ENCODE measurements at places on chromosomes 1 and 21.

GRCh38 chr1:234719454-234720251, 109.7 kb upstream of the IRF2BP2 start:
- no peak for DNase-seq

DNA sequence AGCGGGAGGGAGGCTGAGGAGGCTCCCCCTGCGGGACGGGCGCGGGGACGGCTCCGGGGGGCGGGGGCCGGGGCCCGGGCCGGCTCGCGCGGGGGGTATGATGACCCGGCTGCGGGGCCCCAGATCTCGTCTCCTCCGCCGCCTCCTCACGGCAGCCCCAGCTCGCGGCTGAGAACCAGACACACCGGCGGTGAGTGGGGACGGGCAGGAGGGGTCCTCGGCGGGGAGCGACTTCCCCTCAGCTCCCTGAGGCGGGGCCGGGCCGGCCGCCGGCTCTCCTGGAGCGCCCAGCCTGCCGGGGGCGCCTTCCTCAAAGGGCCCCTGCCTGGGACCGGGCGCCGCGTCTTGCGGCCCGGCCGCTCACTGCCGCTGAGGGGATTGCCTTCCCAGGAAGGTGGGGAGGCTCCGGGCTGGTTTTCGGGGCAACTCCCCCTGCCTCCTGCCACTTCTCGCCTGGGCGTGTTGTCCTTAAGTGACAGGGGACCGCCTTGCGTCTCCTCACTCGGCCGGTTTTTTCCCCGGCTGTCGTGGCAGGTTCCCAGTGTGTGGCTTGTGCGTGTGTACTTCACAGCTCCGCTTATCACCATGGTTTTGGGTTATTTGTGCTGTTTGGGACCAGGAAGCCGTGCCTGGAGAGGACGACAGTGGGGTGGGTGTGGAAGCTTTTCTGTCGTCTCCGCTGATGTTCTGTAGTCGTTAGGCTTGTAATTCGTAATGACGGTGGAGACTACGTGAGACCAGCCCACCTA, 800 bp downstream of the HIPK1 start:
- no peak for DNase-seq

DNA sequence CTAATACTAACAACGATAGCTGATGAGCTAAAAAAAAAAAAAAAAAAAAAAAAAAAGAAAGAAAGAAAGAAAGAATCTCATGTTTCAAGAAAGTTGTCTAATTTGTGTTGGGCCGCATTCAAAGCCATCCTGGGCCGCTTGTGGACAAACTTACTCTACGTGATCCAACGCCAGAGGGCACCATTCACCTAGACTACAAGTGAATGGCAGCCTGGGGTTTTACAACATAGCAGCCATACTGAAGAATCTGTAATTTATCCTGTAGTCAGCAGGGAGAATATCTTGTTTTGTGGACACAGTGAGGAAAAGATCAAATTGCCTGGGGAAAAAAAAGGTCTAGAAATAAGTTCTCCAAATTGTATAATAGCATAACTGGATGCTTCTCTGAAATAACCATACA, 47.0 kb downstream of the CYP2J2 start:
- DNase-seq, result peak; percentile 57

- no peak for DNase-seq
These were observed 26.3 kb downstream of the STK40 start for GRCh38 chr1:36359383-36359782.

- DNase-seq, result no peak
These were observed 1.5 kb upstream of the TRNAU1AP start for GRCh38 chr1:28551381-28551780.

DNA sequence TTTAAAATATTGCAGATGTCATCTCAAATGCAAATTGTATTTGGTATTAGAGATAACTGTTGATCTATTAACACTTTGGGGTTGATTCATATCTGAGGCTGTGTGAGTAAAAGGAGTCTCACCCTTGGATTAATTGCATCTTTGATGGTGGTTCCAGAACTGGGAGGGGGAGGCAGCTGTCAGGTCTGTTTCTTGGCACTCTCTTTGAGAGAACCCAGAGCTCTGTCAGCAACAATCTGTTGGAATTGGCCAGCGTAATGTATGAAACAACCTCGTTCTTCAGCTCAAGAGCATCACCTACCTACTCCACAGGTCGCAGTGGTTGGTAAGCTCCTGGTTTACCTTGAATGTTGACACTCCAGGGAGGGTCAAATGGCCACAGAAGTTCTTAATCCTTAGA, 424.1 kb downstream of the CAMTA1 start:
- no peak for DNase-seq

DNA sequence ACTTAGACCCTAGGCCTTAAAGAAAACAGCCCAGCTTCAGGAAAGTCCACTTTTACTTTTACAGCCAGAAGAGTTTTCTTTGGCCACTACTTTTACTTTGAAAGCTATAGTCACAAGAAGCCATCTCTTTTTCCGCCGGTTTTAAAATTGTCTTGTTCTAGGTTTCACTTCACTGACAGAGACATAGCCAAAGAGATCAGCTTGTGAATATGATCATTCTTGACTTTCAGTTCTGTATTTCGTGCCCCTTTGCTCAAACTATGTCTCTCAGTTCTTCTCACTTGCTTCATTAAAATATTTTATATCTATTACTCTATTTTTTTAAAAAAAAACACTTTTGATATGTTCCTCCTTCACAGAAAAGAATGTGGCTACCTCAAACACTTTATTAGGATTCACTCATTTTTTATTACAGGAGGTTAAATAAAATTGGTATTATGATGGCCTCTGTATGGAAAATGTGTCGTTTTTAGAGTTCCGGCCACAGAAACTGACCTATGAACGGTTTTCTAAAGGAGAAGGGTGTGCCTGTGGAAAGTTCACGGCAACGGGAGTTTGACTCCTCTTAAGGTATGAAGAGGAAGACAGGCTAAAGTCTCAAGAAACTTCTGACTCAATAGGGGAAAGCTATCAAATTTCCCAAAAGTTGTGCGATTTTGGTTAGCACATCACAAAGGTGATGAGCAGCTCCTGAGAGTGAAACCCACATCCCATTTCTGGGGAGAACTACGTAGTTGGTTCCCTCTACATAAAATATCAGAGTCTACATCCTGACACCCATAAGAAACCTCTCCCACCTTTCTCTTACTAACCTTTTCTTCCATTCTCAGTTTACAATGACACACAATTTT, 1.2 kb downstream of the MCOLN2 start:
- DNase-seq, result no peak

- no peak for DNase-seq
These were observed 3.6 kb upstream of the BACH1 start for GRCh38 chr21:29295066-29295650.

DNA sequence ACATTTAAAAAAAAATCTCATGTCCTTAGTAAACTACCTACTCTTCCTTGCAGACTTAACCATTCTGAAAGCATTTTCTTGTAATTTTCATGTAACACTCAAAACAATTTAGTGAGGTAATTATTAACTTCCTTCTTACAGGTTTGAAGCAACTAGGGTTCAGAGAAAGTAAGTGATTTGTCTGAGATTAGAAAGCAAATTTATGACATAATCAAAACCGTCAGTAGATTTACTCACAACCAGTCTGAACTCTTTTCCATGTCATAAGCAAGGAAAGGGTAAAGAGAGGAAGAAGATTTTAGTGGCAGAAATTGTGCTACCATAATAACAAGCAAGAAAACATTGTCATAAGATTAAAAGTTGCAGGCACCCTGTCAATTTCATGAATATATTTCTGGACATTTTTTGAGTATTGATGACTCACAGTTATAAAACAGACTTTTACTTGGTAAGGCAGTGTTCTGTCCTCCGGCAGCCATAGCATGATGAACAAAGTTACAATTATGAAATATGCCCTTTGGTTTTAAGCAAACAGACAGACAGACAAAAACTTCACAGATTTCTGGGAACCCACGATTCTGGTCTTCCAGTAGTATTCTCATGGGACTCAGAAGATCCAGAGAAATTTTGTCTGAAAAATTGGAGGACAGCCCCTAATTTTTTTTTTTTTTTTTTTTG, 707.2 kb downstream of the RWDD3 start:
- no peak for DNase-seq

- DNase-seq, result no peak
These were observed 40.9 kb downstream of the PDPN start for GRCh38 chr1:13624526-13624925.

DNA sequence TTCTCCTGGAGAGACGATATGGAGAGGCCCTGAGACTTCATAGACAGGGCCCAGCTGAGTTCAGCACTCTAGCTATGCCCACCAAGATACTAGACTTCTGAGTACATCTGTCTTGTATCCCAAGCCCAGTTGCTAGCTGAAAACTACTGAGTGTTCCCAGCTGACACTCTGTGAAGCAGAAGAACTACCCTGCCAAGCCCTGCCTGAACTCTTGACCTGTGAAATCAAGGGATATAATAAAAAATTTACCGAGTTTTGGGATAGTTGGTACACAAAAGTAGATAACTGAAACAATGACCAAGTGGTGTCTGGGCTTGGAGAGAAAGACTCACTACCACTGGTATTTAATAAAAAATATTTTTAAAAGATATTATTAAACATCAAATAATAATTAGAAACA, 267.5 kb downstream of the TRABD2B start:
- DNase-seq, result no peak

DNA sequence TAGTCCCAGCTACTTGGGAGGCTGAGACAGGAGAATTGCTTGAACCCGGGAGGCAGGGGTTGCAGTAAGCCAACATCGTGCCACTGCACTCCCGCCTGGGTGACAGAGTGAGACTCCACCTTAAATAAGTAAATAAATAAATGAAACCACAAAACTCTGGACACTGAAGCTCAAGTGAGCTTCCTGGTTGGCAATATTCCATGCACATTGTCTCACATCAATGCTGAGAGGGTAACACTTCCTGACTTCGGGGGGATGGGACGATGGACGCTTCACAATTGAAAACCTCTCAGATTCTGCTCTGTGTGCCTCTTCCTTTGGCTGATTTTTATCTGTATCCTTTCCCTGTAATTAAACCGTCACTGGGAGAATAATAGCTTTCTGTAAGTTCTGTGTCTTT, 70.0 kb upstream of the ZNF644 start:
- DNase-seq, result no peak

DNA sequence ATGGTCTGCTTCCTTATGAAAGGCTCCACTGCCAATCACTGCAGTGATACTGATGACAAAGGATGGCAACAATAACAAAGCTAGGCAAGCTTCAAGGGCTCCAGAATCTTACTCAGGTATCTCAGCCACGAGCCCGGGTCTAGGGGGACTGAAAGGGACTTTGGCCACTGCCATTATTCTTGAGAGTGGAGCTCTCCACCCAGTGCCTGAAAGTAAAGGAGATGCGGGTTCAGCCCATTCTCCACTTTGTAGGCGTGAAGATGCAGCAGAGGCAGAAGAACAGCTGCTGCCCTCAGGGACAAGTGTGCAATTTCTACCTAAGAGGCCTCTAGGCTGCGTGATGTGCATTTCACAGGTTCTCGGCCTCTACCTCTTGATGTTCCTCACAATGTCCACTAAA, 31.4 kb upstream of the SLAMF9 start:
- no peak for DNase-seq

GRCh38 chr1:94528299-94528698, 13.3 kb downstream of the F3 start:
- peak; percentile 16 for DNase-seq

DNA sequence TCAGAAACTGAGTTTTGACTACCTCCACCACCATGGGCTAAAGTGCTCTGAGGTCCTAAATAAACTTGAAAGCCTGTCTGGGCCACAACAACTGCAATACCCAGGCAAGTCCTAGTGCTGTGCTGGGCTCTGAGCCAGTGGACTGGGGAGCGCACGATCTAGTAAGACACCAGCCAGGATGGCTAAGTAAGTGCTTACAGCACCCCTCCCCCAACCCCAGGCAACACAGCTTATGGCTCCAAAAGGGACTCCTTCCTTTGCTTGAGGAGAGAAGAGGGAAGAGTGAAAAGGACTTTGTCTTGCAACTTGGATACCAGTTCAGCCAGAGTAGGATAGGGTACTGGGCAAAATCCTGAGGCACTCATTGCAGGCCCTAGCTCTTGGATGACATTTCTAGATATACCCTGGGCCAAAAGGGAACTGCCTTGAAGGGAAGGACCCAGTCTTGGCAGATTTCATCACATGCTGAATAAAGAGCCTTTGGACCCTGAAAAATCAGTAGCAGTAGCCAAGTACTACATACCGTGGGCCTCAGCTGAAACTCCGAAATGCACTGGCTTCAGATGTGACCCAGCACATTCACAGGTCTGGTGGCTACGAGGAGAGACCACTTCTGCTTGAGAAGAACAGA, 1.6 kb downstream of the C1orf105 start:
- DNase-seq, result peak; percentile 15

DNA sequence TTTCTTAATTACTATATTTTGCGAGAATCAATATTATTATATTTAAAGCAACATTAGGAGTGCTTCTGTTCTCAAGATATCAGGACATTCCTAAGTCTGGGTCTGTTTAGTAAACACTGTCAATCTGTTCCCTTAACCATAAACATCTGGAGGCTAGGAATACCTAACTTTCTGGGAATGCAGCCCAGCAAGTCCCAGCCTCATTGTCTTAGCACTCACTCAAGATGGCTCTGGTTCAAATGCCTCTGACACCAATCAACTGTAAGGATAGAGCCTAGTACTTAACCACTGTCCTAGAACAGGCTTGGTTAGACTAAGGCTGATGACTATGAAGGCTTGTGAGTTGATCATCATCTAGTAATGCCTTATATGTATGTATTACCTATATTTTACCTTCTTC, 61.5 kb downstream of the TNN start:
- no peak for DNase-seq

- DNase-seq, result peak; percentile 62
These were observed 1.5 kb upstream of the COL16A1 start for GRCh38 chr1:31705080-31705866.

Measured in putamen (tissue), 1 donor.